ENCODE measurements at places on chromosomes 11 and 22.

- no peak for DNase-seq
Observed at GRCh38 chr11:17988465-17988864, 24.4 kb downstream of the SERGEF start.

- no peak for DNase-seq
Observed at GRCh38 chr11:104654181-104654813, 244.0 kb downstream of the CASP12 start.

DNA sequence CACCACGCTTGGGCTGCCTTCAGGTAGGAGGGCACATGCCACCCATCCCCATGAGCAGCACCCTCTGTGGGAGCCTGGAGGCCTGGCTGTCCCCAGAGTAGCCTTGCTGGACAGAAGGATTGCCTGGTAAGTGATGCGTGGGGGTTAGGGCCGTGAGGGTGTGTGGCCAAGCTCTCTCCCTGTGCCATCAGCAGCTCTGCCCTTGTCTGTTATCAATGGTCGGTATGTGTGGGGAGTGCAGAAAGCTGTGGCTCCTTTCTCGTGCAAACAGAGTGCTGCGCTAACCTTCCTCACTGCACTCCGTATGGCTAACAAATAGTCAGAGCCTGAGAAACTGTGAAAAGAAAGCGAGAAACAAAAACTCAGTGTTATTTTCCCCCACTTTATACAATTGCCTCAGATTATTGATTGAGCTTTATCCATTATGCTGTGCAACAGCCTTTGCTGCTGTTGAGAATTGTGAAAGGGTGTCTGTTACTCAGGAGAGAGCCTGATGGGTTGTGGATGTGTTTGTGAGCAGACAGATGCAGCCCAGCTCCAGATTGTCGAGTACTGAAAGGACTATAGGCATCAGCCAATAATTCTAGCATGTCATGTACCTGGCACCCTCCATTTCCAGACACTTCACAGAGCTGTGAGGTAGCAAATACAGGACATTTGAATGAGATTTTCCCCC is 432.2 kb downstream of the NTM start:
- DNase-seq = no peak

- no peak for DNase-seq
Observed at GRCh38 chr22:37306494-37306829, 24.2 kb downstream of the CYTH4 start.

DNA sequence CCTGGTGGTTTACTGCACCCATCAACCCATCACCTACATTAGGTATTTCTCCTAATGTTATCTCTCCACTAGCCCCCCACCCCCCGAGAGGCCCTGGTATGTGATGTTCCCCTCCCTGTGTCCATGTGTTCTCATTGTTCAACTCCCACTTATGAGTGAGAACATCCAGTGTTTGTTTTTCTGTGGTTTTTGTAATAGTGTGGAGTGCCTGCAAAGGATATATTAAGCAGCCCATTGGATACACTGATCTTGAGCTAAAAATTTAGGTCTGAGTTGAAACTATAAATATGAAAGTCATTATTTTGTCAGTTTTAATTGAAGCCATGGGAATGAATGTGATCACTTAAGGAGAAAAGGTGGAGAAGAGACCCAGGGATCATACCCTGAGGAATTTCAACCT is 23.0 kb downstream of the MRPL48 start:
- DNase-seq = no peak

GRCh38 chr11:49213026-49213560 is 4.7 kb upstream of the FOLH1 start:
- no peak for DNase-seq

GRCh38 chr11:110711448-110711775 is 825 bp downstream of the ARHGAP20 start:
- no peak for DNase-seq
